NCI-H1436 treated with DMSO at 0.1 percent for 48 hours (cell line): ENCODE measurements at places on chromosomes 3 and 15.

DNA sequence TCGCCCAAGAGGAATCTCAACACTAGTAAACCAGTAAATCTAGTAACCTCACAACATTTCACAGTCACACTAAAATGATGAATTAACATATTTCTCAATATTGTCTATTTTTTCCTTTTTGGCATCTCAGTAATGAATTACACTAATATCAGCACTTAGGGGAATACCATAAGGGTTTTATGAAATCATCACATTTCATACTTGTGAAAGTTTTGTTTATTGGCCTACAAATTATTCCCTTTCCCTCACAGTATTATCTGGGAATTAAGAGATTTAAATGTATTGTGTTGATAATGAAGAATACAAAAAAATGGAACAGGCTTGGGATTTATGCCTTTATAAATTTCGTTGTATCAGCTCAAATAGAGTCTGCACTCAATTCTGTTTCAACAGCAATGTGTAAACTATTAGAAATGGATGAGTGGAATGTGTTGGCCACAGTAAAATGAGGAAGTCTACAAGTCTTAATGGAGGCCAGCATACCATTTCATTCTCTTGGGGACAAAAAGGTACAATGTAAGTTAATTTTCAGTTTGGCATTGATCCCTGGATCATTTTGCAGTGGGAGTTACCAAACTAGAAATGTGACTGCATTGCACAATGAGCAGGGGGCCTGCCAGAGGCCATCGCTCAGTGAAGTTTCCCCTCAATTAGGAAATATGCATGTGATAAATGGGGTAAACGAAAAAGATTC lies 195.4 kb downstream of the FMN1 start:
- DNase-seq = no peak

- DNase-seq = no peak
Measured at GRCh38 chr3:51916418-51916817, 13.3 kb upstream of the IQCF1 start.

DNA sequence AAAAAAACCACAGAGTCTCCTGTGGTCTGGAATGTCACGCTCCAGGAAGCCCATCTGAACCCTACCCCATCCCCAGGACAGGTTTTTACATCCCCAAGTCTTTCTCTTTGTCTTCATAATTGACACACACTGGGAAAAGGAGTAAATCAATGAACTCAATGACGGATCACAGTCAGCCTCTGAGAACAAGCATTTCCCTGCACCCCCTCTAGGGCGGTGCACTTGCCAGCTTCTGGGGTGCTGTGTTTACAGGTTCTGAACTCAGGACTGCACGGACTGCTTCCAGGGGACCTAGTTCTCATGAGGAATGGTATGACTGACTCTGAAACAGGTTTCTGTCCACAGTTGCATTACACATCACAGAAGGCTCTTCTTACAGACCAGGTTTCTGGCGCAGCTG lies 81.1 kb downstream of the NUP210 start:
- no peak for DNase-seq

- DNase-seq = no peak
Measured at GRCh38 chr3:37861620-37862041, at the start of gene CTDSPL. Gene CTDSPL (plus strand): TSS chr3:37861880. CDS start chr3:37862200, 320 bp downstream.

- no peak for DNase-seq
Measured at GRCh38 chr3:96202181-96202580, 612.2 kb upstream of the EPHA6 start.

DNA sequence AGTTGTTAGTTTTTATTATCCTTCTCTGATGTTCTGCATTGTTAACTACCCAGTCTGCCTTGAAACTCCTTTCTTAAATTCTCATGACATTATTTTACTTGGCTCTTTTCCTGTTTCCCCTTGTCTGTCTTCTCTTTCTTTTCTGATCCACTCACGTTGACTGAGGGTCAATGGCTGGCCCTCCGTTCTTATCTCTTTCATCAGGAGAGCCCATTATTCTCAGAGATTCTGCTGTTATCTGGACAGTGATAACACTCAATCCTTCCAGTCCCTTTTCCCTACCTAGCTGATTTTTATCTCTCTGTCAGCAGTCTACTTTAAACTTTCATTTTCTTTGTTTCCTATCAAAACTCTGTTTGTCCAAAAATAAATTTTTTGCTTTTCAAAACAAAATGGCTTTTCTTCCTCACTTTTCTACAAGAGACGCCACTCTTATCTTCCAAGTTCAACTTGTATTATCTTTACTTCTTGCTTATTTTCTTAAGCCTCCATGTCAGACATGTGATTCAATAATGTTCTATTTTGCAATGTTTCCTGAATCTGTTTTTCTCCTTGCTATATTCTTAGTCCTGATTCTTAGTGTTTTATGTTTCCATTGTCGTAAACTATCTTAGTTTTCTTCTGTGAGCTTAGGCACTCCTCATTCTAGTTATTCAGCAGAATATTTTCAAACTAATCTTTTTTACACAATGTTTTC lies 120.2 kb downstream of the NEDD4 start:
- no peak for DNase-seq

GRCh38 chr15:65083262-65083701 lies 6.7 kb downstream of the KBTBD13 start:
- DNase-seq = no peak

DNA sequence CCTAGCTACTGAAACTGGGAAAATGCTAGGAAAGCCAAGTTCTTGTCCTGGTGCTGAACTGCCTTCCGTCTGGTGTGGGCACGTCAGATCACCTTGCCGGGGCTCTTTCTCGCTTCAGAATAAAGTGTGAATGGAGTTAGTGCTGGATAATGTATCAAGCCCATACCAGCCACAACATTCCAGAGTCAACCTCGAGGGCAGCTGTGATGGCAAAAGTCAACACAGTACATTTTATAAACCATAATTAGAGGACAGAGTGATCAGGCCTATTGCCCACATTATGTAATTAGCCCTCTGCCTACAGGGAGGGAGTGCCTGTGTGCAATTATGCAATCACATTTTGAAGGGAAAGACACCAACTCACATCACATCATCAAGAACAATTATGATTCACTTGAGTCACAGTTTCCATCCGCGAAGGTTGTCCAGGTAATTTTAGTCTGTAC lies 165.2 kb downstream of the RORA start:
- peak; percentile 53 for DNase-seq

GRCh38 chr15:82531496-82532382 lies 8.5 kb downstream of the RPS17 start:
- DNase-seq = no peak
